ENCODE measurements at places on chromosomes 4 and X.

- DNase-seq: no peak
Measured at GRCh38 chr4:128830906-128831503, 21.5 kb downstream of the JADE1 start.

- DNase-seq: peak; percentile 8
Measured at GRCh38 chrX:48003367-48003757, 427 bp downstream of the ZNF182 start.

DNA sequence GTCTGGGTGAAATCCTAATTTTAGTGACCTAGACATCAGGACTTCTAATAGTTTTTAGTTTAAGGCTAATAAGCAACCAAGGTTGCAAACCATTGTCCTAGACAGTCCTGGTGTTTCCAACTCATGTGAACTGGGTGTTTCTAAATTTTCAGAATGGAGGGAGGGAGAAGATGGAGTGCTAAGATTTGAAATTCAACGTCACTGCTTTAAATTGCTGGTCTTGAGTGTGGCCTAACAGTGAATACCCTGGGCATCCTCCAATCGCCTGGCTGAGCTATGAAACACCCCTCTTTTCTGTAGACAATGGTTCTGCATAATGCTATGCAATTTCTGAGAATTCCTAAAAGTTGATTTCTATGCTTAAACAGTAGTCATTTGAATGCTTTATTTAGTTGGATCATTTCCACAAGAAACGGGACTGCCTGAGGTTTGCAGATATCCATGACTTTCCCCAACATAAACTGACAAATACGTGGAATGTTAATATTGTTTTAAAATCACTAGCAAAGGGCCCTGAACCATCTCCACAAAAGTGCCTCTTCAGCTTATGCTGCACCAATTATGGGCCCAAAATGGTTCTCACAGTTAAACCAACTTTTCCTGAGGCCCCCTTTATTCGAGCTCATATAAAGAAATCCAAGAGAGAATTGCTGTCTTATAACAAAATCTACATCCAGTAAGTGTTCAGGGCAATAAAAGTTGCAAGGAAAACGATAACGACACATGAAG, 1.1 kb downstream of the FBXL5 start:
- no peak for DNase-seq

- DNase-seq: no peak
Measured at GRCh38 chr4:109728385-109728784, 1.5 kb downstream of the PLA2G12A start.

GRCh38 chrX:139585613-139586012, 55.1 kb downstream of the F9 start:
- DNase-seq: no peak

- DNase-seq: no peak
Measured at GRCh38 chrX:150352581-150352980, 10.5 kb upstream of the MAMLD1 start.

DNA sequence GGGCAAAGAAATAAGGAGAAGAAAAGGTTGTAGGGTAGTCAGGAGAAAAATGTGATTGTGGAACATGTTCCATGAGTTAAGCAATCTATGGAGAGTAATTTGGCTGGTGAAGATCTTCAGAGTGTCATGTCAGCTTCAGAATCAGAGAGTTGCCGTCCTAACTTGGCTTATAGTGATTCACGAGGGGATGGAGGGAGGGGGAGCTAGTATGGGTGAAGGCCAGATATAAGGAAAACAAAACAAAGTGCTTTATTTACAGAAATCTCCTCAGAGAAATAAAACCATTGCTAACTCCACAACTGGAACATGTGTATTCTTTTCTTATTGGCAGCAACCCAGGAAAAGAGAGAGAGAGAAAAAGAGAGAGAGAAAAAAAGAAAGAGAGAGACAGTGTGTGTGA, 256.5 kb upstream of the NRK start:
- no peak for DNase-seq

- DNase-seq: no peak
Measured at GRCh38 chrX:96453139-96453538, 231.5 kb upstream of the DIAPH2 start.

GRCh38 chr4:46886711-46887110, 22.3 kb downstream of the COX7B2 start:
- no peak for DNase-seq

- DNase-seq: no peak
Measured at GRCh38 chr4:33722800-33723516, 2521.4 kb downstream of the ARAP2 start.

GRCh38 chrX:73823473-73824004, 260.5 kb downstream of the CHIC1 start:
- DNase-seq: no peak

- DNase-seq: no peak
Measured at GRCh38 chr4:149370785-149371420, 444.7 kb downstream of the IQCM start.
